A549 treated with Hydrocortisone at 1 μM for 4 hours (cell line): ENCODE measurements at places on chromosomes 5 and 9. TPM values are rescaled to one million over a fixed set of nuclear protein-coding genes. Genes with fewer than 3 reads are reported as not detected.

Gene ALAD
- total RNA-seq: 12.8 to 17.9 TPM (median 14.5 TPM) in 5 replicates

Gene CACFD1
- total RNA-seq: 3.9 to 5.2 TPM (median 4.4 TPM) in 5 replicates

Gene PCDHGB4
- 0.56 to 1.1 TPM (median 0.85 TPM) in 5 replicates for total RNA-seq

Gene CA9
- 4.3 to 7.6 TPM (median 7.1 TPM) in 5 replicates for total RNA-seq

Gene FOXI1
- total RNA-seq: not detected in 5 replicates

Gene NTNG2
- total RNA-seq: 0.83 to 2.2 TPM (median 1.4 TPM) in 5 replicates

Gene INSL6
- not detected in 5 replicates for total RNA-seq
